Left ventricle myocardium inferior (tissue), 1 donor: ENCODE measurements at places on chromosomes 5 and 9.
A peak's percentile ranks its signal among the peaks of the same experiment; 100 is the strongest.

GRCh38 chr5:36230151-36230790 is 11.5 kb downstream of the NADK2 start:
- DNase-seq: no peak

DNA sequence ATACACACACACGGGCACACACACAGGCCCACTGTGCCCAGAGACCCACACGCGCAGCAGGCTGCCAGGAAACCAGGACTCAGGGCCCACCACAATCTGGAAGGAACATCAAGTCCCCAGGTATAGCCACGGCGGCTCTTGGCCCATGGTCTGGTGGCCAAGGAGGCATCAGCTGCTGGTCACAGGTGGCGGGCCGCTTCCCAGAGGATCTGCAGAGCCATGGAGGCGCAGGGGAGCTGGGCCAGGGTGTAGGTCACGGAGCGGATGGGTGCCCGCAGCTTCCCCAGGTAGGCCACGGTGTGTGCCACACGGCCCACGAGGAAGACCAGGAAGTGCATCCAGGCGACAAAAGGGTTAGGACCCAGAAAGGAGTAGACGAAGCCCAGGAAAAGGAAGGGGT is 13.4 kb downstream of the PTGES start:
- no peak for DNase-seq

GRCh38 chr5:132176987-132177386 is 50.7 kb downstream of the P4HA2 start:
- no peak for DNase-seq

- DNase-seq: no peak
Measured at GRCh38 chr5:30287890-30288289, 905.6 kb upstream of the CDH6 start.

DNA sequence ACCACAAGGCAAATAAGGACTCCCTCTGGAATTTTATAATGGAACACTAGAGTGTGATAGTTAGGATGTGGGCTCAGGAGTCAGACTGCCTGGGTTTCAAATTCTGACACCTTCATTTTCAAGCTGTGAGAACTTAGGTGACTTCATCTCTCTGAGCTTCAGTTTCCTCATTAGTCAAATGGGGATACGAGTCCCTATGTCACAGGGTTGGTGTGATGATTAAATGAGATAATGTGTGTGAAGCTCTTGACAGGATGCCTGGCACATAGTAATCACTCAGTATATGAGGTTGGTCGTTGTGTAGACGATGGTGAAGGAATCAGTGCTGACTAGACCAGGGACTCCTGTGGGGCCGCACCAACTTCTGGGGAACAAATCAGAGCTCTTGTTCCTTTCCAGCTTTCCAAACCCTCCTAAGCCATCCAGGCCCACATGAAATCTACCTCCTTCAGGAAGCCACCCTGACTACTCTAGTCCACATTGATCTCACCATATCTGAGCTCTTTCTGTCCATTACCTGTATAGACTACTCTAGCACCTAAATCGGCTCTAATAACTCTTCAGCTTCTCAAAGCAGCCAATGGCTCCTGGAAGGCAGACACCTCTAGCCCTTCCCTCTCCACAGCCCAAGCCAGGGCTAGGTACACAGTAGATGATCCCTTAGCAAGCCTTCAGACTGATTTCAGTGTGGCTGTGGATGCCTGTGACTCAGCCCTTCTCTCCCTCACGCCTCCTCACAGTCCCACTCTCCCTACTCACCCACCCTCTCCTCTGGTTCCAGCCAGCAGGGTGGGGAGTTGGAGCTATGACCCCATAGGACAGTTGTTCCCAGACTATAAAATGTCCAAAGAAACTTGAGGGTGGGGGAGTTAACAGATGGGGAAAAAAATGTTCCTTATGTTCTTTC is 2.5 kb upstream of the TCF7 start:
- no peak for DNase-seq

- DNase-seq: no peak
Measured at GRCh38 chr5:1420211-1421195, 24.7 kb downstream of the SLC6A3 start.

DNA sequence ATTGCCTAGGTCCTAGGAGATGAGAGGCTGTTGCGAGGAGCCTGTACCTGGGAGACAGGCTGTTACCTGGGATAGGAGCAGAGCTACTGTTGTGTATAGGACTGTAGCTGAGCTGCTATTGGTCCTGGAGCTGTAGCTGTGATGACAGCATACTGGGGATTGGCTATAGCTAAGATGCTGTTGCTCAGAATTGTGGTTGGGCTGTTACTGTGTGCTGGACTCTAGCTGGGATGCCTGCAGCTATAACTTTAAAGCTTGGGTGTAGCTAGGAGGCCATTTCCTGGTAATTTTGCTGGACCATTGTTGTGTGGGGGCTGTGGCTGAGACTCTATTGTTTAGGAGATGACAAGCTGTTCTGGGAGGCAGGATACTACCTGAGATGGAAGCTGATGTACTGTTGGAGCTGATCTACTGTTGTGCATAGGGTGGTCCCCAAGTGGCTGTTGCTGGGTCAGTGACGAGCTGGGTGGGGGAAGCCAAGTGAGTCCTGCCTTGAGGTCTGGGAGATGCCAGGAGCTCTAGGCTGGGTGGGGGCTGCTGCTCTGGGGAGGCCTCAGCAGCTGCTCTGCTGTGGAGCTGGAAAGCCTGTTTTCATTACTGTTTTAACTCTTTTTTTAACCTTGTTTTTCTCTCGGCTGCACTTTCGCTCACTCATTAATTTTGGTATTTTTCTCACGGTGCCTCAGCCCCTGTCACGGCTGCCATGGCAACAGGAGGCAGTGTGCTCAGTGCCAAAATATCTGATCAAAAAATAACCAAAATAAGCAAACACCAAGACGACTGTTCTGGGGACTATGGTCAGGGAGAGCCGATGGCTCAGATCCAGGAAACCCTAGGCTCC is 3.0 kb upstream of the PCDH1 start:
- peak; percentile 55 for DNase-seq

DNA sequence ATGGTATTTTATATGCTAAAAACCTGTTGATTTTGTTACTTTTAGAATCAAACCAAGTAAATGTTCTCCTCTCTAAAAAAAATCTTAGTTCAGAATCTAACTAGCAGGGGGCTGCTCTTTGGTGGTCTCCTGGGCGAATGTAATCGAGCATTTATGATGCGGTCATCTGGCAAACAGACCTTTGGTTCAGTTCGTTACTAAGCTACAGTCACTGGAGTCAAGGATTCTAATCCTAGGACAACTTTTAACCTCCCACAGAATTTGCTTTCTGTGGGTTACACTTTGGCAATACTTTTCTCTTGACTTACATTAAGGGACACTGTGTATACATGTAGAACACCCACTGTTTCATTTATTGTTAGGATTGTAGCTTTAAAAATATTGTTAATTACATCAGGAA is 26.3 kb upstream of the FREM1 start:
- DNase-seq: no peak

DNA sequence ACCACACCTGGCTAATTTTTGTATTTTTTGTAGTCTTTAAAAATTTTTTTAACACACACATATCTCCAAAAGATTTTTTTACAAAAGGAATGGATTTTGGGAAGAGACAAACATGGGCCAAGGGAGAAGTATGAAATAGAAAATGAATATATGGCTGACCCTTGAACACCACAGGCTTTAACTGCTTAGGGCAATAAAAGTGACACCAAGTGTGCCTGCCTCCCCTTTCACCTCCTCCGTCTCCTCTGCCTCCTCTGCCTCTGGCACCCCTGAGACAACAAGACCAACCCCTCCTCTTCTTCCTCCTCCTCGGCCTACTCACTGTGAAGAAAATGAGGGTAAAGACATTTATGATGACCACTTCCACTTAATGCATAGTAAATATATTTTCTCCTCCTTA is 483.9 kb downstream of the KDM4C start:
- DNase-seq: no peak

GRCh38 chr5:121019106-121019505 is 555.0 kb downstream of the PRR16 start:
- no peak for DNase-seq

GRCh38 chr5:34550247-34550646 is 105.9 kb upstream of the RAI14 start:
- no peak for DNase-seq

GRCh38 chr5:15373151-15373550 is 126.8 kb upstream of the FBXL7 start:
- no peak for DNase-seq

DNA sequence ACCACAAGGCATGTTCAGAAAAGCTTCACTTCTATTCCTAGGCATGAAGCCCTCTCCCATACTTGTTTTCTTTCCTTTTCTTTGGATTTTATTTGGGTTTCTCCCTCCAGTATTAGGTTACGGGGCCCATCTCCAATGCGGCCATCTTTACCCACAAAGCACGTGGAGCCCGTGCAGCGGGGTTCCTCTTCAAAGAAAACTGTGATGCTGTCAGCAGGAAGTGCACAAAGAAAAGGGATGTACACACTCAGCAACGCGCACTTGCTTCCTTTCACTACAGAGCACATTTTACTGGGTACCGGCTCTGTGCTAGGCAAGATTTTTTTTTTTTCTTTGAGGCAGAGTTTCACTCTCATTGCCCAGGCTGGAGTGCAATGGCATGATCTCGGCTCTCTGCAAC is 106.6 kb downstream of the COL23A1 start:
- peak; percentile 32 for DNase-seq

DNA sequence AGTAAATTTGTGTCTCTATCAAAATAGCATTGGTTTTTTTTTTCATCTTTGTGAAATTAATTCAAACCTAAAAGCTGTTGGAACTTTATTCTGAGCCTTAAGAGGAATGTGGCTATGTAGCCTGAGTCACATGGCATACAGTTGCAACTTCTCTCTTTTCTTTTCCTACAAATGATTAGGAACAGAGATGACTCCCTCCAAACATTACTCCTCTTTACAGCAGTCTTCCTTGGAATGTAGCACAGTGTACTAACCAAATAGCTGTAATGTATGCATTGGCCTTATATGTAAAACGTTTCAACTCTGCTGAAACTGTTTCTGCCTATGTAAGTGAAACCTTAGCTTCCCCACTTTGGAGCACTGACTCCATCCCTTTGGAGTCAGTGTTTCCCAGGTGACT is 100.9 kb upstream of the MAP1B start:
- no peak for DNase-seq

DNA sequence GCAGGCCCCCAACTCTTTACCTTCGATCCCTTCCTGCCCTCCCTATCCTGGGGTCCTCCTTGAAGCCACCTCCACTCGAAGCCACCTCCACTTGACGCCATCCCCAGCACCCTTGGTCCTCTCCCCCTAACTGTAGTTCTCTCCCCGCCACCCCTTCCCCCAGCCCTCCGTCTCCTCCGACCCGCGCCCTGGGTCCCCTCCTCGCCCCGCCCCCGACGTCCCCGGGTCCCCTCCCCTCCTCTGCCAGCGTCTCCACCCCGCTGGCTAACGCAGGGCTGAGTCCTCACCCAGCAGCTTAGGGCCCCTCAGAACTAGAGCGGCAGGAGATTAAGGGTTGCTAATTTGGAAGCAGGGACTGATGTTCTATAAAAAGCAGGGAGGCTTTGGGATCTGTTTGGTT is 30.6 kb upstream of the ANKRD33B start:
- DNase-seq: no peak

- no peak for DNase-seq
Measured at GRCh38 chr5:139386050-139386438, 2.9 kb upstream of the SLC23A1 start.
